ENCODE measurements at places on chromosomes 12 and 14. TPM values are rescaled to one million over a fixed set of nuclear protein-coding genes. Genes with fewer than 3 reads are reported as not detected.
A peak's percentile ranks its signal among the peaks of the same experiment; 100 is the strongest.

GOLT1B gene
- 39.1 TPM for total RNA-seq

LGALS3 gene
- 51.1 TPM for total RNA-seq

KRT7 gene
- not detected for total RNA-seq

SPTB gene
- total RNA-seq = 0.03 TPM

TBX5 gene
- not detected for total RNA-seq

DNA sequence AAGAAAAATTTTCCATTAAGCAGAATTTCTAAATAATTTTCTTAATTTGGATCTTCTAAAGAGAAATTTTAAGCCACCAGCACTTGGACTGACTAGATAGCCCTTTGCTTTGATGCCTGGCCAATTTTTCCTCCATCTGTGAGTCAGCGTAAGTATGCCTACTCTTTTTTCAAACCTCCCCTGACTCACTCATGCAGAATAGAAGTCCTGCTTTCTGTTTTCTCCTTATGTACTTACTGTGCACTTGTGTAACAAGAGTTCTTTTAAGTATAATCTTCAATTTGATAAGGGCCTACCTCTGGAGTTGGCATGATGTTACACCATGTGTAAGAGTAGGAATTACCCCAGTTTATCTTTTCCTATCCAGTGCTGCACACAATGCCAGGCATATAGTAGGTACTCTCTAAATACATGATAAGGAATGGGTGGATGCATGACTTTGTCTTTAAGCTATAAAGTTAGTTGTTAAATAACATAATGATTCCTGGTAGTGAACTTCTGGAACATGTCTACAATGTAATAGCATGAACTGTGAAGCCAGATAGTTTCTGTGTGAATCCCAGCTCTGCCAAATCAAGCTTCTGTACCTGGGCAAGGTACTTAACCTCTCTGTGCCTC lies 329.6 kb downstream of the TMTC2 start:
- no peak for DNase-seq
- no peak overlapping the region for H3K4me3 ChIP-seq
- H3K27ac ChIP-seq = no peak overlapping the region
- H3K36me3 ChIP-seq = no peaks in the 10 kb centered on the region
- no peaks in the 10 kb centered on the region for H3K27me3 ChIP-seq

DNA sequence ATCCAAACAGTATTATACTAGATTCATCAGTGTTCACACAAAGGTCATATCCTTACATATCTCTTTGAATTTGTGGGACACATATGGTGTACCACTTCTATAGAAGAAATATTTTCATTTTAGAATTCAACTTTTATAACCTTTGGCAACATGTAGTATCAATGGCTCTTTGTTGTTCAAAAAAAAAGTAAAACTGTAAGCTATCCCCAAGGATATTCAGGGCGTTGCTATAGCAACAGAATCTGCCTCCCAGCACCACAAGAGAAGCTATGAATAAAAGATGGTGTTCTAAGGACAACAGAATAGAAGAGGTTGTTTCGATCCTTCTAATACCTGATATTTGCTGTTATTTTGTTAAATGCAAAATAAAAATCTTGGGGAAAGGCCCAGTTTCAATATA lies 139.3 kb downstream of the BRMS1L start:
- H3K4me3 ChIP-seq = no peak overlapping the region
- no peak for DNase-seq
- H3K27ac ChIP-seq = no peak overlapping the region

GRCh38 chr14:59069163-59069854 lies 119.2 kb upstream of the DAAM1 start:
- no peak overlapping the region for H3K4me3 ChIP-seq
- no peaks in the 10 kb centered on the region for H3K36me3 ChIP-seq
- DNase-seq = no peak
- no peaks in the 10 kb centered on the region for H3K27me3 ChIP-seq
- no peak overlapping the region for H3K27ac ChIP-seq

- H3K4me3 ChIP-seq = no peak overlapping the region
- peaks cover 9% of the 10 kb centered on the region for H3K27me3 ChIP-seq
- no peaks in the 10 kb centered on the region for H3K36me3 ChIP-seq
Measured at GRCh38 chr12:48366131-48366530, 15.4 kb upstream of the ZNF641 start.

DNA sequence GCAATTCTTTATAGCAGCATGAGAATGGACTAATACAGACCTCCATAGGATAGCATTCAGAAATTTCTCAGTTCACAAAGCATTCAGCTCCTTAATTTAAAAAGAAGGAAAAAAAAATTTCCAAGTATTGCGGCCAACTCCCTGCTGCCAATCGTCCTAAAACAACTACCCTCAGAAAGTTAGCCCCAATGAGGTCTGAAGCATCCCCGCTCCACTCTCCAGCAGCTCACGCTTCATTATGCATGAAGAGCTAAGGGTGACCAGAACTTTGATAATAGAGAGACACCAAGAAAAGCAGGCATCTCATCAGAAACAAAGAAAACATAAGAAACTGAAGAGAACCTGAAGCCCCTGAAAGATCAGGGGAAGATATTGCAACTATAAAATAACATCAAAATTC lies 172.8 kb upstream of the NUDT4 start:
- H3K4me1 ChIP-seq = no peaks in the 10 kb centered on the region
- H3K4me3 ChIP-seq = no peak overlapping the region
- DNase-seq = no peak

- H3K4me3 ChIP-seq = no peak overlapping the region
- H3K27me3 ChIP-seq = no peaks in the 10 kb centered on the region
- H3K4me1 ChIP-seq = no peaks in the 10 kb centered on the region
- H3K27ac ChIP-seq = no peak overlapping the region
- H3K36me3 ChIP-seq = no peaks in the 10 kb centered on the region
Measured at GRCh38 chr12:95582230-95583058, 31.2 kb upstream of the USP44 start.

DNA sequence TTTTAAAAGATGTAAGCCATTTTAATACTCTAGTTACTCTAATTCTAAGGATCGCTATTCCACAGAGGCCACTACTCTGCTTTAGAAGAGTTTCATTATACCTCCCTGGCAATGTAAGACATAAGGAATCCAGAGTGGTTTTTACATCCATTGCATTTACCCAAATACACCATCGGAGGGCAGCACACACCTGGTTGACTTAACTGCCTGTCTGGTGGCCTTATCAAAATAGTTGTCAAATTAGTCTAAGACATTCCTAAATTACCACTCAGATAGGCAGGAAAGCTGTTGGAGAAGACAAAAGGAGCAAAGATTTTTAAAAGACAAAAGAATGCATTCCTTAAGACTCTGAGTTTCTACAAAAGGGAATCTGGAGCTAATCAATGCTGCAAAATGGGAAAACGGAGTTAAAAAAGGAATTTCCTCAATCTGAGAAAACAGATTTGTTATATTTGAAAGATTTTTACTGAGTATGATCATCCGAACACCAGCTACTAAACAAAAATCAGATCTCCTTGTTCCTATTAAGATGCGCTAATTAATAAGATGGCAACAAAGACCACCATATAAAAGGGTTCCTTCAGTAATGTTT lies 33.8 kb upstream of the FGD4 start:
- no peak overlapping the region for H3K4me3 ChIP-seq
- H3K36me3 ChIP-seq = no peaks in the 10 kb centered on the region
- H3K27me3 ChIP-seq = no peaks in the 10 kb centered on the region
- H3K4me1 ChIP-seq = no peaks in the 10 kb centered on the region
- DNase-seq = peak; percentile 39
